ENCODE measurements at places on chromosomes 5 and 9.

DNA sequence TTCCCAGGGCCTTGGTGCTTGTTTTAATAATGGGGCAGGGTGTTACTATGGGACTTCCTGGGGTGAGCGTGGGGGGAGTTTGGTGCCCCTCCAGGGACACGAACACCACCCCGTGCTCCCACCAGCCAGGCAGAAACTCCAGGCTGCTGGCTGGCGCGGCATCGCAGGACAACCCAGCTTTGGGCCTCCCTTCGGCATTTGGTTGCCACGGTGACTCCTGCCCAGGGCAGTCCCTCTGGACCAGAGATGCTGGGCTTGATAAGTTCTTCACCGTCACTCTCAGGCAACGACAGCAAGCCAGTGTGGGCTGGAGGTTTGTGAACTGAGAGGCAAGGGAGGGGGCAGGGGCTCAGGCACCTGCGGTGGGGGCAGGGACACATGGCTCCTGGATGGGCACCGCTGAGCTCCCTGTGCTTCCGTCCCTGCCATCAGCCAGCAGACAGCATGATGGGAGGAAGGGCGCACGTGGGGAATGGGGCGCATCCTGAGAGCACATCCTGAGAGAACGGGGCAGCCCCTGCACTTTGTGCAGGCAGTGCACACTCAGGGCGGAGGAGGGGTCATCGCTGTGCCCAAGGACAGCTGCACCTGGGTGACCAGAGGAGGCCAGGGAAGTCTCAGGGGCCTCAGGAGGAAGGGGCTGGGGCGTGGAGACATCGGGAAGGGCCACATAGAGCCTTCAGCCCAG lies 116.4 kb downstream of the RXRA start:
- DNase-seq = peak; percentile 66

GRCh38 chr9:77841739-77842386 lies 189.7 kb downstream of the GNAQ start:
- DNase-seq = no peak

GRCh38 chr9:28956116-28956880 lies 1383.0 kb upstream of the C9orf72 start:
- DNase-seq = peak; percentile 5

DNA sequence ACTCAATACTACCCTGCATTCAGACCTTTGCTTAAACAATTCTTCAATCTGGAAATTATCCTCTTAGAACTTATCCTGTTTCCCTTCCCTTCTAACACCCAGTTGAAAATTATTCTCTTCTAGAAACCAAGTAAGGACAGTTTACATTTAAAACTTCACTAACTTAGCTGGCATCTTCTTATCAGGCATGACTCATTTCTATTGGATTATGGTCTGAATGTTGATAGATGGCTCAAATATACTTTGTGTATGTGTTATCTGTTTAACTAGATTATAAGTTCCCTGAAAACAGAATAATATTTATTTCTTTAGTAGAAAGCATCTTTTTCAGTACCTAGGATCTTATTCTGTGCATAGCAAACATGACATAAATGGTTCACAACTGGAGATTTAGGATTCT lies 161.9 kb downstream of the PPP2R2B start:
- DNase-seq = no peak

DNA sequence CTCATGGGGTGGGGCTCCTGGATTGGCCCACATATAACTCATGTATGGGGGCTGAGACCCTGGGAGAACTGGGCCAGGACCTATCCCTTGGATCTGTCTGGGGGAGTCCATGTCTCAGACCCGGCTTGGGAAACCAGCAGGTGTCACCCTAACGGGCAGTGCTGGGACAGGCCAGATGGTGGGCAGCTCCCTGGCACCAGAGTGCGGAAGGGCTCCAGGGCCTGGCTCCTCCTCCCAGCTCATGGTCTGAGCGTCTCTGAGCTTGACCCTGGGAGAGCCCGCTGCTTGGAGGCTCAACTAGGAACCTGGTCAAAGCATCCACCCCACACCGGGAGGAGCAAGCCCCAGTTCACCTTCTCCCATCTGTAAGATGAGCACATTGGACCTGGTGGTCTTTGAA lies 15.5 kb upstream of the NCS1 start:
- DNase-seq = no peak

DNA sequence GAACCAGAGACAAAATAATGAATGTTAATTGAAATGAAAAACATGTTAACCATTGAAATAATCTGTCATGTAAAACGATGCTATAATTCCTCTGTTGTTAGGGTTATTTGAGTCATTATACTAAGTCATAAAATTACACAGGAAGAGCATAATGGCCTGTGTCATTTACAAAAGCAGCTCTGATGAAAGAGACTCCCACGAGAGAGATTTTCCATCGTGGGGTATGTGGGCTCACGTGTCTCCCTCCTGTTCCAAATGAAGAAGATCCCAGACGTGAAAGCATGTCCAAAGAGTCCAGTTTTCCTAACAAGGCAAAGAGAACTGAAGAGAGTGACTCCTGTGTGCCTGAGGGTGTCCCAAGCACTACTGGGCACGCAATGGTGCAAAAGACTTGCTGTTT lies 379.8 kb downstream of the SPOCK1 start:
- no peak for DNase-seq

DNA sequence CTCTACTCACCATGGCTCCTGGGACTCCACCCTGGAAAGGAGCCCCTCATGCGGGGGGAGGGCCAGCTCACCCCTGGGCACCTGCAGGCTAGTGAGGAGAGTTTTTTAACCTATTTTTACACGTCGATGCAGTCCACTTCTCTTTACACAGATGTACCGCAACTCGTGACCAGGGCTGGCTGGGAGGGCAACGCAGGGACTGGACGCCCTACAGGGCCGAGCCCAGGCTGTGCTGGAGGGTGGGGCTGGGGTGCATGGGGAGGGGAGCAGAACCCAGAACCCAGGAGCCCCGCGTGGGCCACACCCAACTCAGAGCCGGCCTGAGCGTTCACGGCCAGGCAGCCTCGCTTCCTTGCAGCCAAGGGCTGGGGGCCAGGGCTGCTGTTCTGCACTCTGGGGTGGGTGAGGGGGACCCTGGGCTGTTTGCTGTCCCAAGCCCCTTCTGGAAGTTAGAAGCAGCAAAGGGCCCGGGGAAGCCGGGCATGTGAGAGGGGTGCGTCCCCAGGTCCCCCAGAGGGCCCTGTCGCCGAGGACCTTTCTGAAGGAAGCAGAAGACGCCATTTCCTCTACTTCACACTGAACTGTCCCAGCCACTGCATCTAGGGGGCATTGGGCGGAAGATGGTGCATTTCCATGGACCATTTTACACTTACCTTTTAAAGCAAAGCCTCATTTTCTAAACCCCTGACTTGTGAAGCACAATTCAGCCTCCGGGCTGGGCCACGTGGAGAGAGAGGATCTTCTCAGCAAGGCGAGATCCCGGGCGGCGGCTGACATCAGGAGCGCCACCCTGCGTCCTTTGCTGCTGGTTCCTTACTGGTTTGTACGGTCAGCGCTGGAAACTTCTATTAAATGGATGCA lies 90.5 kb downstream of the KCNT1 start:
- DNase-seq = no peak

GRCh38 chr5:180832638-180833068 lies 28.4 kb downstream of the ZFP62 start:
- no peak for DNase-seq

DNA sequence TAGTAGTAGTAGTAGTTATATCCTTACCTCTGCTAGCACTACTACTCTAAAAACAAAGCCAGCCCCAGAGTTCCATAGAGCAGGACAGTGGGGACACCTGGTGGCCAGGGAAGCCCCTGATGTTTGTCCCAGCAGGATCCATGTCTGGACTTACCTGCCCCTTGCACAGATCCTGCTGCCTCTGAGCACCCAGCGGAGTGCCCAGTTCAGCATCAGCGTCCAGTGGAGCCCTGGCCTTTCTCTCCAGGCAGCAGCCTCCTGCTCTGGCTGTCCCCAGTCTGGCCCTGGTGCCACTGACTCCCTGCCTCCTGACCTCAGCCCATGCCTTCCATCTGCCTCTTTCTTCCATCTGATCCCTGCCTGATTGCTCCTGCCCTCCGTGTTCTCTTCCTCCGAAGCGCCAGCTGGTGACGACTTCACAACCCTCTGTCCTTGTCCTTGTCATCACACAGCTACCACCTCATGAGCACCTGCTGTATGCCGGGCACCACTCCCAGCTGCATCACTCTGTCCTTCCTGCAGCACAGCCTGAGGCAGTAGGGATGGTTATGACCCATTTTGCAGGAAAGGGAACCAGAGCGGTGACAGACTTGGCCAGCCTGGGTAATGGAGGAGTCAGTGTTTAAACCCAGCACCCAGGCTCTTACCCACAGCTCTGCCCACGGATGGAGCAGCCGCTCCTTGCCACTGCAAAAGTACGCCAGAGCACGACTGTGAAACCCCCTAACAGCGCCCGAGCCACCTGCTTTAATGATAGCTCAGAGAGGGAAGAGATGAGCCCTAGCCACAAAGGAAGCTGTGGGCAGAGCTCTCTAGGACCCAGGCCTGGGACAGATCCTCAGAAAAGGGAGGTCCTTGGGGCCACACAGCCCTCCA lies 11.5 kb downstream of the SARDH start:
- peak; percentile 57 for DNase-seq

DNA sequence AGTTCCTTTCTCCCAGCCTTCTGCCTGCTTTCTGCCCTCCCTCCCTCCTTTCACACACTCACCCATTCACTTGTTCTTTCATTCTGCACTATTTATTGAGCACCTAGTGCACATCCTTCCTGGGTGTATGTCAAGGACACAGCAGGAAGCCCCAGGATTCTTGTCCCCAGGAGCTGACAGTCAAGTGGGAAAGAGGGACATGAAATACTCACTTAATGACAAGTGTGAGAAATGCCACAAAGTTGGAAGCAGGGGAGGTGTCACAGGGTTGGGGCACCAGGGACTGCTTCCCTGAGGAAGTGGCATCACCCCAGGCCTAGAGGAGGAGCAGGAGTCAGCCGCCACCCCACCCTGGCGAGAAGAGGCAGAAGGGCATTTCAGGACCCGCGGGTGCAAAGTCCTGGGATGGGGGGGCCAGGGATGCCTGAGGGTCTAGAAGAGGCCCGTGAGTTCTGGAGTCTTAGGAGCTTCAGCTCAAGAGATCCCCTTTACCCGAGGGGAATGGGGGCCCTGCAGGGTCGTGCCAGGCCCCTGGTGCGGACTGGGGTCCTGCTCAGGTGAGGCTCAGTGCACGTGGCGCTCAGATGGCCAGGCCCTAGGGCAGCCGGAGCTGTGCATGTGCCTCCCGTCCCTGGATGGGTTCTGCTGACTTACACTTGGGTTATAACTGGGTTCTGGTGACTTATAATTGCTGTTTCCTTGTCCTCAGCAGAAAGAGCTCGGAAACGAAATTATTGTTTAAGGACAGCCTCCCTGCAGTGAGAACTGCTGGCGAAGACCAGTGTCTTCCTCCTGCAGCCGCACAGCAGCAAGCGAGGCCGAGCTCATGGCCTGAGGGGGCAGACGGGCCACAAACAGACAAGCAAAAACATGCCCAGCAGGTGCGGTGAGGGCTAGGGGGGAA lies 16.9 kb upstream of the LAMC3 start:
- no peak for DNase-seq

- peak; percentile 83 for DNase-seq
Observed at GRCh38 chr9:135992486-135993408, 31.6 kb upstream of the UBAC1 start.

- DNase-seq = no peak
Observed at GRCh38 chr9:107190061-107190935, 92.8 kb upstream of the RAD23B start.

DNA sequence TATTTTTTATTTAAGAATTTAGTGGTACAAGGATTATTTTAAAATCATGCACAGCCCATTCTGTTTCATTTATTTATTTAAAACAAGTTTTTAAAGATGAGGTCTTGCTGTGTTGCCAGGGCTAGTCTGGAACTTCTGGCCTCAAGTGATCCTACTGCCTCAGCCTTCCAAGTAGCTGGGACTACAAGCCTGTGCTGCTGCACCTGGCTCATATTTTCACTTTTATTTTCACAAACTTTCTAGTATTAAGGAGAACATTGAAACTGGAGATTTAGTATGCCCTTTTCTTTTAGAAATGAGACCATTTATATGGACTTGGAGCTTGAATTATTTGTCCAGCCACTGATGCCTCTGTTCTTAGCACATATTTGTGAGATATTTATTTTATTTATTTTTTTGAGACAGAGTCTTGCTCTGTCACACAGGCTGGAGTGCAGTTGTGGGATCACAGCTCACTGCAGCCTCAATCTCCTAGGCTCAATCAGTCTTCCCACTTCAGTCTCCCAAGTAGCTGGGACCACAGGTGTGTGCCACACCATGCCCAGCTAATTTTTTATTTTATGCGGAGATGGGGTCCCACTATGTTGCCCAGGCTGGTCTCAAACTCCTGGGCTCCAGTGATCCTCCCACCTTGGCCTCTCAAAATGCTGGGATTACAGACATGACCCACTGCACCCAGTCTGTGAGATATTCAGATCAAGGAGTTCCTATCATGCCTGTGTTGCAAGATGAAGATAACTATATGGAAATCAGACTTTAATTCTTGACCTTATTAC lies 7.4 kb downstream of the DMXL1 start:
- DNase-seq = no peak

DNA sequence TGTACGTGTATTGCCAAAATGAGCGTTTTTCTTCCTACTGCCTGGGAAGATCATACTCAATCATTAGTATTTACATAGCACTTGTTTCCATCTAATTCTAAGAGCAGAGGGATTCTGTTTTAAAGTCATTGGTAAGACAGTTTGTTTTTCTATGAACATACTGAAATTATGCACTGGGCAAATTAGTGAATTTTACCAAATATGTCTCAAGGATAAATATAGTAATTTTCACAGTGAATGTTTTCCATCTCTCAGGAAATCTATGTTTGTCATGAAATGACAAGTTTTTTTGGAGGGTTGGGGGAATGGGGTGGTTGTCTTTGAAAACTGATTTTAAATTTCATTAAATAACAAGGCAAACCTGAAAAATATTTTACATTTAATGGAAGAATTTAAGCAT lies 441.3 kb upstream of the ARRDC3 start:
- no peak for DNase-seq

DNA sequence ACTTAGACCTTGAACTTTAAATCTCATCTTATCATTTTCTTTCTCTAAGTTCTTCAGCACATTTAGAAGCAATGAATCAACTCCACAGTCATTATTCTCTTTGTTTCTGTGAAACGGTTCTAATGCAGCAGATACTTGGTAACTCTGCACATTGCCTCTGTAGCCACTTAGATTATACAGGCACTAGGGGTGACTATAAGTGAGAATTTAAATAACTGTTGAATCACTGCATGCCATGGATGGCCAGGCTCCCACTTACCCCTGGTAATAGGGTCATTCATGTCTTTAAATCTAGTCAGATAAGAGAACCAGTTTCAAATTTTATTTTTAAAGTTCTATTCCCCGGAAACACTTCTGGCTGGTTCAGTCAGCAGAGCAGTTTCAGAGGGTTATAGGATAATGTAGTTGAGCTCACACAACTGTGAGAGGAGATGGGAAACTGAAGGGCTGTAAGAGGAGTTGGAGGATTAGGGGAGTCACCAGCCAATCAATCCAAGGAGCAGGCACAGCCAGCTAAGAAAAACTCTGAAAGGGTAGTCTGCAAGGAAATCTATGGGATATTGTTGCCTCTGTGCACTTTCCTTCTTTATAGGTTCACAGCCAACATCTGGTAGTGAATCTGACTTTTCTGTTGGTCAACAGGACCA lies 4.2 kb upstream of the MINAR2 start:
- DNase-seq = no peak
